ENCODE measurements at places on chromosomes 13 and 19.

DNA sequence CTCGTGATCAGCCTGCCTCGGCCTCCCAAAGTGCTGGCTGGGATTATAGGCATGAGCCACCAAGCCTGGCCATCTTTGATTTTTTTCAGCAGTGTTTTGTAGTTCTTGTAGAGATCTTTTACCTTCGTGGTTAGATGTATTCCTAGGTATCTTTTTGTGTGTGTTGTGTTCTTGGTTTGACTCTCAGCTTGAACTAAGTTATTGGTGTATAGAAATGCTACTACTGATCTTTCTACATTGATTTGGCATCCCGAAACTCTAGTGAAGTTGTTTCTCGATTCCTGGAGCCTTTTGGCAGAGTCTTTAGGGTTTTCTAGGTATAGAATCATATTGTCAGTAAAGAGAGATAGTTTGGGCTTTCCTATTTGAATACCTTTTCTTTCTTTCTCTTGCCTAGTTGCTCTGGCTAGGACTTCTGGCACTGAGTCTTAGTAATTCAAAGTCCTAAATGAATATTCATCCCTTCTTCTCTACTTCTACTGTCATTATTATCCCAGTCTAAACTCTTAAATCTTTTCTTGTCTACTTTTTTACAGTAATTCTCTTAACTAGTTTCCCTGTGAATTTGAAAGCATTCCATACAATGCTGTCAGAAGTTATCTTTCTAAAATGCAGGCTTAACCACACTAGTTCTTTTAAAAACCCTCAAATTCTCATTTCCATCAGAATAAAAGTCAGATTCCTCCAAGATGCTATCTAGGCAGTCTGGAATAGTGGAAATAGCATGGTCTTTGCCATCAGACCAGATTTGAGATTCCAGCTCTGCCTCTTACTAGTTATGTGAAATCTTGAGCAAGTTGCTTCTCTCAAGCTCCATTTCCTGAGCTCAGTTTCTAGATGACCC, 7.0 kb downstream of the GPR18 start:
- DNase-seq: no peak

DNA sequence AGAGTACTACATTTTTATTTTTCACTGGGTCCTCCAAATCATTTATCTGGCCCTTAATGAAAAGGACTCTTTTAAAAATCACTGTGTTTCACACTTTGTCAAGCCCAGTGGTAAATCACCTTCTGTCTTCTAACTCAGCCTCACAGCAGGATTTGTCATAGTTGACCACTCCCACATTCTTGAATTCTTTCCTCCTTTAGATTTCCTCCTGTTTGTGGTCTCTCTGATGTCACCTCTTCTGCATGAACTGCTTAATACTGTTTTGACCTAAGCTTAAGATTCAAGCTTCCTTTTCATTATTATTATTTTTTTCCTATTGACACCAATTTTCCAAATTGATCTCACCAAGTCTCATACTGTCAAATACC, 899.8 kb upstream of the MIR17HG start:
- DNase-seq: no peak

DNA sequence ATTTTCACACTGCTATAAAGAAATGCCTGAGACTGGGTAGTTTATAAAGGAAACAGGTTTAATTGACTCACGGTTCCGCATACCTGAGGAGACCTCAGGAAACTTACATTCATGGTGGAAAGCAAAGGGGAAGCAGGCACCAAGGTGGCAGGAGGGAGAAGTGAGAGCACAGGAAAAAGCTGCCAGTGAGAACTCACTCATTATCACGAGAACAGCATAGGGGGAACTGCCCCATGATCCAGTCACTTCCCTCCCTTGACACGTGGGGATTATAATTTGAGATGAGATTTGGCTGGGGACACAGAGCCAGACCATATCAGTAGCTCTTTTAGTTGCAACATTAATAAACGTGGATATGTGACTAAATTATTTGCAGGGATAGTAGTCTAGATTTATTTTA, 4.3 kb upstream of the KCTD4 start:
- DNase-seq: no peak

- DNase-seq: no peak
Observed at GRCh38 chr19:38084196-38084595, 139.8 kb downstream of the DPF1 start.

- DNase-seq: no peak
Observed at GRCh38 chr19:52695996-52696395, 38.8 kb downstream of the ZNF611 start.

- no peak for DNase-seq
Observed at GRCh38 chr19:29326351-29326750, 113.4 kb upstream of the UQCRFS1 start.

DNA sequence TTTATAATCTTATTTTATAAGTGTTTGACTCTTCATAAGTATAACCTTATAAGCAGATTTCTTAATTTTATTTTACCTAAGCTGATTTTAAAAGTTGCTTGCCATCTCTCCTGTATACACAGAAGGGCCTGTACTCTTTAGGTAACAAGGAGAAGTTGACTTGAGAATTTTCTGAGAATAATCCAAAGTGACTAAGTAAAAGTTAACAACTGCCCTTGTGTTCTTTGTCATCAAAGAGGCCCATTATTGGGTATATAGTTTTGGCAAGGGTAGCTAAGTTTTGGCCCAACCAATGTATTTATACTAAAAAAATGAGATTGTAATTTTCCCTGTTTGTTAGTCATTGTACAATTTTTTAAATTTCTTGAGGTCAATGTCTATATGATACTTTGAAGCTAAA, 3.2 kb downstream of the LCP1 start:
- DNase-seq: no peak

DNA sequence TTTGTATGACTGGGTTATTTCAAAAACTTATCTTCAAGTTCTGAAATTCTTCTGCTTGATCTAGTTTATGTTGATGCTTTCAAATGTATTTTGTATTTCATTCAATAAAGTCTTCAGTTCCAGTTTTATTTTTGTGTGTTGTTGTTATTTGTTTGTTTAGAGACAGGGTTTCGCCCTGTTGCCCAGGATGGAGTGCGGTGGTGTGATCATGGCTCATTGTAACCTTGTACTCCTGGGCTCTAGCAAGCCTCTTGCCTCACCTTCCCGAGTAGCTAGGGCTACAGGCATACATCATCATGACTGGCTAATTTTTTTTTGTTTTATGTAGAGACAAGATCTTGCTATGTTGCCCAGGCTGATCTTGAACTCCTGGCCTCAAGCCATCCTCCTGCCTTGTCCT, 40.3 kb upstream of the ARHGEF7 start:
- no peak for DNase-seq

GRCh38 chr19:46371371-46371901, 24.5 kb downstream of the PPP5C start:
- DNase-seq: no peak

DNA sequence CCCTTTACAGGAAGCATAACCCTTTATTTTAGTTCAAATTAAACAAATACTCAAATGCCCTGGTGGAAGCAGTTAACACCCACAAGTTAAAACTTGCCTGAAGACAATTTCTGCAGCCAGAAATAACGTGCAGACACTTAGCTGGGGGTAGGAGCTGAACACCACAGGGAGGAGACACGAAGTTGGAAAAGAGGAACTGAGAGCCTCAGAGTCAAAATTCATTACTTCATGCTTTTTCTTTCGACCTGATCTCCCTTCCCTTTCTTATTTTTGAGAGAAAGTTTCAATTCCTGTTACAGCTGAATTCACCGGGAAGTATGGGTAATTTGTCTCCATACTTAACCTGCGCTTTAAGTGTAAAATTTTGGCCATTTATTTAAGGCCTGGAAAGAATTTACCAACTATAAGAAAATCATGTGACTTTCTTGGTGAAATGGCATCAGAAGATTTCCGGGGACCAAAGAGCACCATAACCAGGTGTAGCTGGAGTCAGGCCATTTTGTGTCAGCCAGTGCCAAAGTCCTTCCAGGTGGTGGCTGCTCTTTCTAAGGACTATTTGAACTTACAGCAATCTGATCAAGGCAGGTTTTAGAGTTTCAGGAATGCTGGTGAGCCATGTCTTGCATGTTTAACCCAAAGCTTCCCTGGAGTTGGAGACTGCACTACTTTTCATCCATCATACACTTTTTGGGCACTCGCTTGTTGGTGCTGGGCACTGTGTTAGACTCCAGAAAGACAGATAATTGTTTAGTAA, 46.5 kb upstream of the RCBTB2 start:
- DNase-seq: peak; percentile 72

DNA sequence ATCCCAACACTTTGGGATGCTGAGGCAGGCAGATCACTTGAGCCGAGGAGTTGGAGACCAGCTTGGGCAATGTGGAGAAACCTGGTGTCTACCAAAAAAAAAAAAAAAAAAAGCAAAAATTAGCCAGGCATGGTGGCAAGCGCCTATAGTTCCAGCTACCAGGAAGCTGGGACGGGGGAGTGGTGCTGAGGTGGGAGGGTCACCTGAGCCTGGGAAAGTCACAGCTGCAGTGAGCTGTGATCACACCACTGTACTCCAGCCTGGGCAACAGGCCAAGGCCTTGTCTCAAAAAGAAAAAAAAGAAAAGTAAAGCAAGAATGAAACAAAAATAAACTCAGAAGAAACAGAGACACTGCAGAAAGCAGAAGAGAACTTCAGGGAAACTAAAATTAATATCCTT, 31.6 kb downstream of the MTRF1 start:
- DNase-seq: peak; percentile 79

GRCh38 chr19:41928754-41929535, 696 bp upstream of the ERFL start:
- no peak for DNase-seq

GRCh38 chr13:77036279-77036678, 9.3 kb upstream of the FBXL3 start:
- no peak for DNase-seq

DNA sequence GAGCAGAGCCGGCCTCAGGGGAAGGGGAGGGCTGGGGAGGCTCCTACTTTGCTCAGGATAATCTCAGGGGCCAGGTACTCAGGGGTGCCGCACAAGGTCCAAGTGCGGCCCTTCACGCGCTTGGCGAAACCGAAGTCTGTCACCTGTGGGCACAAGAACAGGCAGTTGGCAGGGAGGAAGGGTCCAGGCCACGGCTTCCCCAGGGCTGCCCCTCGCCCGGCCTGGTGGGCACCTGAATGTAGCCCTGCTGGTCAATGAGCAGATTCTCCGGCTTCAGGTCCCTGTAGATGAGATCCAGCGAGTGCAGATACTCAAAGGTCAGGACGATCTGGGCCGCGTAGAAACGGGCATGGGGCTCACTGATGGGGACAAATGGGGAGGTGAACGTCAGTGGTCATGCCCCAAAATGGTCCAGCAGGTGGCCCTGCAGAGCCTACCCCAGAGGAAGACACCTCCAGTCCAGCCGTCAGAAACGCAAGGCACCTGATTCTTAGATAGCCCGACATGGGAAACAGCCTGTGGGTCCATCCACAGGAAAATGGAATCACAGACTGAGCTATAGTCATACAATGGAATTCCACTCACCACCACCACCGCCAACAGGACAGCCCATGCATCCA, 7.1 kb upstream of the SAMD1 start:
- no peak for DNase-seq

GRCh38 chr19:30549151-30549550, 177.0 kb downstream of the ZNF536 start:
- no peak for DNase-seq

- no peak for DNase-seq
Observed at GRCh38 chr19:49117677-49118564, 1.0 kb downstream of the C19orf73 start.

- DNase-seq: no peak
Observed at GRCh38 chr13:28052945-28053344, 47.4 kb downstream of the FLT3 start.

GRCh38 chr13:79776531-79777295, 295.8 kb downstream of the NDFIP2 start:
- DNase-seq: no peak

GRCh38 chr13:21871382-21871781, 200.5 kb downstream of the FGF9 start:
- DNase-seq: no peak
